Activated T-cell treated with anti-CD3 and anti-CD28 coated beads, Interleukin-2, amount 50 U/mL, for 72 hours (primary cell): ENCODE measurements at places on chromosomes 5 and 9. TPM values are rescaled to one million over a fixed set of nuclear protein-coding genes. Genes with fewer than 3 reads are reported as not detected.

- no peak for DNase-seq
Measured at GRCh38 chr9:22214021-22214420, 204.9 kb upstream of the CDKN2B start.

DNA sequence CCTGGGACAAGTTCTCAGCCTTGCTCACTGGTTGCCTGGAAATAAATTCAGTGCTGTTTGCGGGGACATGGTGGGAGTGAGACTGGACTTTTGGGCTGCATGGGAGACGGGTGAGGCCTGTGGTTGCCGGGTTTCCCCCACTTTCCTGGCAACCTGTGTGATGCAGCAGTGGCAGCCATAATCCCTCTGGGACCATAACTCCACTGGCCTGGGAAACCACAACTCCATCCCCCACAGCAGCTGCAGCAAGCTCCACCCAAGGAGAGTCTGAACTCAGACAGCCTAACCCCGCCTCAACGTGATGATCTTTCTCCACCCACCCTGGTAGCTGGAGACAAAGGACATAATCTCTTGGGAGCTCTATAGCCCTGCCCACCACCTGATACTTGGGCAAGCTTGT is 349.9 kb downstream of the PIK3R1 start:
- no peak for DNase-seq

- no peak for DNase-seq
Measured at GRCh38 chr9:122336866-122337555, 33.8 kb upstream of the PTGS1 start.

GRCh38 chr9:17776735-17777134 is 197.9 kb downstream of the SH3GL2 start:
- DNase-seq = no peak

GRCh38 chr9:130756455-130757152 is 63.0 kb downstream of the EXOSC2 start:
- DNase-seq = no peak

- DNase-seq = no peak
Measured at GRCh38 chr5:176391999-176392398, 3.4 kb downstream of the HIGD2A start.

DNA sequence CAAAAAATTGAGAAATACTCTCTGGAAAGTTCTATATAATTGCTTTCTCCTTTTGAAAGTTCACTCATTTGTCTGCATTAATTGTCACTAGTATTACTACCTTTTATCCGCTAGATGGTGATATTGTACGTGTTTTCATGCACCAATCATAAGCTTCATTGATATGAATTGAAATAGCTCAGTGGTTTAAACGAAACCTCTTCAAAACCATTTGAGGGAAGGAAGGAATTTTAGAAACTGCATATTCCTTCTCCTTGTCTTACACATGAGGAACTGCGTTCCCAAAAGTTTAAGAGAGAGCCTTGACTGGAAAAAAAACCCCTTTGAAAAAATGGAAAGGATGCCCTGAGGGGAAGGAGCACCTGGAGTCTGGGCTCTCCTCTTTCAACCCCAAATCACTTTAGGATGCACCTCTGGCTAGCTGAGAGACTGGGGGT is 98.6 kb downstream of the YTHDC2 start:
- no peak for DNase-seq

DNA sequence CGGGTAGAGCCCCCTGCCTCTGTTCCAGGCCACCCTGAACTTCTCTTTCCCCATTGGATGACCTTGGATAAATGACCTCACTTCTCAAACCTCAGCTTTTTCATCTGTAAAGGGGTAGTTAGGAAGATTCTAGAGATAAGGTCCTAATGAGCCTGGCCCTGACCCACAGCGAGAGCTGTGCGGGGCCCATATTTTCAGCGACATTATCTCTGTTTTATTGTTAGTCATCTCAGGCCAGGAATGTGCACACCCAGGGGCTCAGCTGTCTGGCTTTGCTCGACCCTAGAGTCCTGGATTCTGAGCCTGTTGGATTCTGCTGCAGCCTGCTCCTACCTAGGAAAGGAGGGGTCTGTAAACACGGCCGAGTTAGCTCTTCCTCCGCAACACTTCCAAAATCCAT is 81.2 kb upstream of the LMX1B start:
- DNase-seq = no peak

DNA sequence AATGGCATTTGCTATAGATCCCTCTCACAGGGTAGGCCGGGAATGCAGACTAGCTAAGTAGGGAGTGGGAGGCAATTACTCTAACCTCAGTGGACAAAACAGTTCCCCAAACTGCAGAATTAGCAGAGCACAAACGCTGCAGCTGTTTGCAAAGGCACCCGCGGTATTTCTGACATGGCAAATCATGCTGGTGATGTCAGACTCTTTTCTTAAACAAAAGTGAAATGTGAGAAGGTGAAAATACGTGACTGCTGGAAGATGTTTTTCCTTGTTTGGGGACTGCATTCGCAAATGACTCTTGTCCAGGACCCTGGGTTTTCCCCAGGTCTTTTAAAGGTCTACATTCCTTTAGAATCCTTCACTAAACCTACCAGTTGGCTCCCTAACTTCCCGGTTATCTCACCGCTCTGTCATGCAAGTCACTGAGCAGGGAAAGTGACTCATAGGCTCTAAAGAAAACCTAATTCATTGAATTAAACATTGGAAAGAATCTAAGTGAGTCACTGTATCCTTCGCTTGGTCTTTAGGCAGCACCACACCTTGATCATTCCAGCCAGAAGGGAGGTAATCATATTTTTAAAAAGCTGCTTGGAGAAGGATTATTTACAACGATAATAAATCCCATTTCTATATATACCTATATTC is 91.5 kb upstream of the DNAH5 start:
- DNase-seq = no peak

The MAP1B gene
- 5.5 TPM for total RNA-seq

The KIF4B gene
- total RNA-seq = 0.30 TPM

The CHMP5 gene
- 112 TPM for total RNA-seq

The OTP gene
- total RNA-seq = 0.19 TPM
